ENCODE measurements at places on chromosomes 12 and 14. TPM values are rescaled to one million over a fixed set of nuclear protein-coding genes. Genes with fewer than 3 reads are reported as not detected.

TGM1 gene
- 5.6 TPM for total RNA-seq

RAD51AP1 gene
- 28.2 TPM for total RNA-seq

NANOG gene
- 0.22 TPM for total RNA-seq

DNA sequence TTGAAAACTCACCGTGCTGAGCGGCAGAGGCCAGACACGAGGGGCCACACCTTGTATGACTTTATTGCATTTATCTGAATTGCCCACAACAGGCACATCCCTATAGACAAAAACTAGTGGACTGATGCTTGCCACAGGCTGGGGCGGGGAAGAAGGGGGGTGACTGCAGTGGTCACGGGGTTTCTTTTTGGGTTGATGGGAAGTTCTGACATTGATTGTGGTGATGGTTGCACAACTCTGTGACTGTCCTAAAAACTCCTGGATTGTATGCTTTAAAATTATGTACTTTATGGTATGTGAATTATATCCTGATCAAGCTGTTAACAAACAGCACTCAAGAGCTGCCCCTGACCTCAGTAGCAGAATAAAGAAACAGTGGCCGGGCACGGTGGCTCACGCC, 25.7 kb downstream of the DHX37 start:
- DNase-seq: no peak

DNA sequence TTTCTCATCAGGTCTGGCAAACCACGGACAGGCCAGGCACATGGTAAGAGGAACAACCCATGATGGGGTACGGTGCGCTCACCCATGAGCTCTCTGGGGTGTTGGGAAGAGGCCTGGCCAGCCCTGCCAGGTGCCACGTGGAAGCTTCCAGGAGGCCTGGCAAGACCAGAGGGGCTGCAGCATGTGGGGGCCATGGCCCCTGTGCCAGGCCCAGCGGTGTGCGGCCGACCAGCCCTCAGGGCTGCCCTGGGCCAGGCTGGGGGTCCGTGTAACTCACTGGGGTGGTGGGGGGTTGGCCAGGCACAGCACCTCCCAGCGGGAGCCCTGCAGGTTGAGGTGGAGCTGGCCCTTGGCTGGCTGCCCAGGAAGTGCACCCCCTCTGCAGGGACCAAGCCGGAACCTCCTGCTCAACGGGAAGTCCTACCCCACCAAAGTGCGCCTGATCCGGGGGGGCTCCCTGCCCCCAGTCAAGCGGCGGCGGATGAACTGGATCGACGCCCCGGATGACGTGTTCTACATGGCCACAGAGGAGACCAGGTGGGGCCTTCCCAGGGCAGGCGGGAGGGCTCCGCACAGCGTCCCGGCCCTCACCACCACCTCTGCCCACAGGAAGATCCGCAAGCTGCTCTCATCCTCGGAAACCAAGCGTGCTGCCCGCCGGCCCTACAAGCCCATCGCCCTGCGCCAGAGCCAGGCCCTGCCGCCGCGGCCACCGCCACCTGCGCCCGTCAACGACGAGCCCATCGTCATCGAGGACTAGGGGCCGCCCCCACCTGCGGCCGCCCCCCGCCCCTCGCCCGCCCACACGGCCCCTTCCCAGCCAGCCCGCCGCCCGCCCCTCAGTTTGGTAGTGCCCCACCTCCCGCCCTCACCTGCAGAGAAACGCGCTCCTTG, 4.9 kb upstream of the CRIP2 start:
- DNase-seq: no peak

- no peak for DNase-seq
Observed at GRCh38 chr12:108605000-108605689, 7.3 kb upstream of the TMEM119 start.

GRCh38 chr12:124696693-124697476, 129.5 kb upstream of the NCOR2 start:
- no peak for DNase-seq

- DNase-seq: no peak
Observed at GRCh38 chr12:11823043-11823442, 173.6 kb downstream of the ETV6 start.

DNA sequence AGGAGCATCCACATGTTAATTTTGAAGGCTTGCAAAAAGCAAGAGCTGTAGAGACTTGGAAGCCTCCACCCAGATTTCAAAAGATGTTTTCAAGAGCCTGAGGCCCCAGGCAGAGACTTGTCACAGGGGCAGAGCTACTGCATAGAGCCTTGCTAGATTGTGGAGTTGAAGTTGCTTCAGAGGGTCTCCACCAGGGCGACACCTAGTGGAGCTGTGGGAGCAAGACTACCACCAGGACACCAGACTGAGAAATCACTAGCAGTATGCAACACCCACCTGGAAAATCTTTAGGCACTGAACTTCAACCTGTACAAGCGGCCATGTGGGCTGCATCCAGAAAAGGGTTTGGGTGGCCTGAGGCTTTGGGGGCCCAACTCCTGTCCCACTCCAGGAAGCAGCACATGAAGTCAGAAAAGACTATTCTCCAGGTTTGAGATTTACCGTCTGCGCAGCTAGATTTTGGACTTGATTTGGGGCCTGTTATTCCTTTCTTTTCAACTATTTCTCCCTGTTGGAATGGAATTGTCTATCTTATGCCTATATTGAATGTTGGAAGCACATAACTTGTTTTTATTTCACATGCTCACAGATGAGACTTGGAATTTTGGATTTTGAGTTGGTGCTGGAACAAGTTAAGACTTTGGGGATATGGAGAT, 508.6 kb downstream of the FLRT2 start:
- DNase-seq: no peak

DNA sequence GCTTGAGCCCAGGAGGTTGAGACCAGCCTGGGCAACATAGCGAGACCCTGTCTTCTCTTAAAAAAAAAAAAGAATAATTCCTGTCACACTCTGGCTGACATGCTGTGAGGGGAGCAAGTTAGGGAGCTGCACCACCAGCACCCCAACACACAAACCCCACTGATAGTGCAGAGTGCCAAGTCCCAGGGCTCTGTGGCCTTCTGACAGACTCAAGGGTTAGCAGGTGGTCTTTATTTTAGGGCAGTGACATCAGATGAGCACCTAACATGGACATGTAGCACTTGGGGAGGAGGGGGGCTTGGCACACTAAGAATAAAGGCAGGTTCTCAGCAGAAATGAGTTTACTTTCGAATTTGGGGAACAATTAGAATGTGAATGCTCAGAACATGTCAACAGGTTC, 6.8 kb downstream of the USP5 start:
- no peak for DNase-seq

DNA sequence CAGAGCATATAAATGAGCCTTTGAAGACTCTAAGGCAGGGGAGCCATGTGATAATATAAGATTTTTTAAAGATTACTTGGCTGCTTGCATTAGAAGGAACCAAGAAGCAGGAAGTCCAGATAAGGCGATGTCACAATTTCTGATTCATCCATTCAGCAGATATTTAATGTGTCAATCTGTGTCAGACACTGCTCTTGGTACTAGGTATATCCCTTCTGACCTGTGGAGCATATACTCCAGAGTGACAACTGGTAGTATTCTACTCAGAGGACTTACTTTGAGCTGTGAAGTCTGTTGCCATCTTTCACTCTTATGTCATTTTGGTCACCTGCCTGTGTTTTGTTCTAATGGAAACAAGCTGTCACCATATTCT, 10.7 kb downstream of the EID3 start:
- DNase-seq: no peak

GRCh38 chr12:116053479-116054200, 223.9 kb downstream of the MED13L start:
- no peak for DNase-seq

GRCh38 chr12:85448031-85448430, 168.0 kb downstream of the ALX1 start:
- no peak for DNase-seq
